Stimulated activated CD8-positive, alpha-beta memory T cell treated with anti-CD3 and anti-CD28 coated beads, Interleukin-7, amount 100 ng/mL, for 4 hours (primary cell): ENCODE measurements at places on chromosomes 11 and 22.

DNA sequence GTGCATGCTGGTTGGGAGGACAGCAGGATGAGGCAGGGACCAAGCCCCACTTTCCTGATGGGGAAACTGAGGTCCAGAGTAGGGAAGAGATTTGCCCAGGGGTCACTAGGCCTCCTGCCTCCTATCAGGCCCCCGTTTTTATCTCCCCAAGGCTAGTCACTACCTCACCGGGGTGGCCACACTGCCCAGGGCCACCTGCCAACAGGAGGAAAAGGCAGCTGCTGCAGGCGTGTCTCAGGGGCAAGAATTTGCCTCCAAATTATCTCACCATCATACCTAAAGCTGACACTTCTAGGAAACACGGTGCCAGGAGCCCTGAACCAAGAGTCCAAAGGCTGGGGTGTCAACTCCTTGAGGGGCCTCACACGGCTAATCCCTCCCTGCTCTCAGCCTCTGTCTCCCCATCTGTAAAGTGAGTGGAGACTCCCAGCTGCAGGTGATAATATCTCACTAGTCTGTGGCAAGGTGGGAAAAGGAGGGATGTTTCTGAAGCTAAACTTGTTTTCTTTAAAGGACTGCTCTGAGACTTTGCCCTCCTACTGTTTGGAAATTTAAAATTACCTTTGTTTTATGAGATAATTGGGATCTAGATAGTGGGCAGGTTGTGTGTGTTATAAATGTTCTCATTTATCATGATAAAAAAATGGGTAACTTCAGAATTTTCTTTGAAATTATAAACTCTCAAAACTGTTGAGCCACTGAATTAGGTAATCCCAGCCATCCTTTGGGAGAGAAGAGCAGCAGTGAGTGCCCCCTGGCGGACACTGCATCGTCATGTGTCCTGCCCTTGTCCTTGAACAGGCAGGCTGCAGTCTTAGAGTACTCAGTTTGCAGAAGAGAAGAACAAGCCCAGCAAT, 60.0 kb downstream of the MYO7A start:
- peak; percentile 16 for DNase-seq

DNA sequence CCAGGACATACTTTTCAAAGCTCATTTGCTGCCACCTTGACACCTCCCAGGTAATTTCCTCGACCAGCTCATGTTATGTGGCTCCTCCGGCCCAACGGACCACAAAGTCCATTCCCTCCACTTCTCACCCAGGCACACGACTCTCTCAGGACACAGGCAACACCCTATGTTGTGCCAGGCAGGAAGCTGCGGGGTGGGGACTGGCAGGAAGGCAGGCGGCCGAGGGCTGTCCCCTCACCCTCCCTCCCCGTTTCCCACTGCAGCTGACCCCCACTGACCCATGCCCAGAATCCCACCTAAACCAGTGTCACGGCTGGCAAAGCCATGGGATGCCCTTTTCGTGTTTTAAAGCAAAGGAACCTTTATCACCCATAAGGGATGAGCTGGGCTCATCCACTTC, 20.8 kb downstream of the CELSR1 start:
- no peak for DNase-seq

DNA sequence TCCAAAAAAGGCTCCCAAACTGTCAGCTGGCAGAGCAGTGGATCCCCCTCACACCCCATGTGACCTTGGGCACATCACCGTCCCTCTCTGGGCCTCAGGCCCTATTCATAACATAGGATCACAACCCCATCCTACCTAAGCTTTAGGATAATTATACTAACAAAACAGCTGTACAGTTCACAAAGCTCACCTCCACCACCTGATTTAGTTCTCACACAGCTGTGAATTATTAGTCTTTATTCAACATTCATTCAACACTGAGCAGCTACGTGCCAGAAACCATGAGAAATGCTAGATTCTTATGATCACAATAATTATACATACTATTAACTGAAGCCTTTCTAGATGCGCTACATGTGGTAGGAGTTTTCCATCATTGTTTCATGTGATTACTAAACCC, 9.5 kb downstream of the WNT11 start:
- DNase-seq = no peak

DNA sequence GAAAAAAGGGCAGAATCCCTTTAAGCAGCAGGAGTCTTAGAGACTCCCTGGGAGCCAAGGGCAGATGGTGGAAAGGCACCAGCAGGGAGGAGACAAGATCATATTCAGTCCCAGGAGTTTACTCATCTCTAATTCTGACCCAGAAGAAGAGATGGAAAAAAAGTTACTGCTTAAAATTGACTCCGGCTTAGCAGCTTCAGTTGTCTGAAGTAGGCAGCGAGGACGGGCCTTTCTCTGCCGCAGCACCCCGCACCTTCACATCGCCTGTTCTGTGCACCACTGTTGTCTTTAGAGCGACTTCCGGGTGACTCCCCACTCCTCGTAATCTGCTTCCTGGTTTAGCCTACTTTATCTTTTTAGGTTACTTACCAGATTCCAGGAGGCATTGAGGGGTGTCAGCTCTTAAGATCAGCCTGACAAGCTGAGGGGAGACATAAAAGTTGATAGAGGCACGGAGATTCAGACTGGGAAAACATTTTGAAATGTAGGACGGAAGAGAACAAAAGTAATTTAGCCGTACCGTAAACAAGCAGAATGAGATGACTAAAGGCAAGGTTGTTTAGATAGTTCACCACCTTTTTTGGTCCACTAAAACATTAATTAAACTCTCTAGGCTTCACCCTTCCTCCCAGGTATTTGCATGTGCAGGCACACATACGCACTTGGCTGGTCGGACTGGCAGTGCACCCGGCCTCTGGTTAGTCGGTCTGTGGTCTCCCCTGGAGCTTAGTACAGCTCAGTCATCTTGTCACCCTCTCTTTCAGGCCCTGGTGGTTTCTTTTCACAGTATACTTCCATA, 74.3 kb downstream of the CECR2 start:
- DNase-seq = no peak

GRCh38 chr22:46500201-46500600, 37.2 kb downstream of the CELSR1 start:
- no peak for DNase-seq

- peak; percentile 2 for DNase-seq
These were observed 134.2 kb downstream of the RBFOX2 start for GRCh38 chr22:35894464-35894878.

GRCh38 chr11:44379141-44380008, 69.4 kb upstream of the ALX4 start:
- DNase-seq = no peak

DNA sequence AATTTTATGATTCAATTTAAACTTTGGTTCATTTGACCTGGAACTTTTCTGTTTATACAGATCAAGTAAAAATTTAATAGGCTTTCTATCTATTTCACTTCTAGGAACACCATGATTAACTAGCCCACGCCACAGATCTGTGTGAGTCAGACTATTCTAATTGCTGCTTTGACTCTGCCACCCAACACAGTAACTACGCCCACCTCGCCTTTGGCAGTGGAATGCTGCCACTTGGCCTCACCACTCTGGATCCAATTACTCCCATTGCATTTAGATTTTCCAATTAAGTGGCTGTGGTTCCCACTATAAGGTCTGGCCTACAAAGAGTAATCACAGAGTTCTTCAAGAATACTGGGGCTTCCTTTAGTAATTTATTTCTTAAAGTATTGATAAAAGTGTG, 46.6 kb upstream of the LIN7C start:
- no peak for DNase-seq

GRCh38 chr11:68855205-68855981, 13.7 kb upstream of the CPT1A start:
- no peak for DNase-seq
